ENCODE measurements at places on chromosomes 7 and 10.

GRCh38 chr7:2445047-2445446 is 31.2 kb downstream of the GRIFIN start:
- no peak for DNase-seq

DNA sequence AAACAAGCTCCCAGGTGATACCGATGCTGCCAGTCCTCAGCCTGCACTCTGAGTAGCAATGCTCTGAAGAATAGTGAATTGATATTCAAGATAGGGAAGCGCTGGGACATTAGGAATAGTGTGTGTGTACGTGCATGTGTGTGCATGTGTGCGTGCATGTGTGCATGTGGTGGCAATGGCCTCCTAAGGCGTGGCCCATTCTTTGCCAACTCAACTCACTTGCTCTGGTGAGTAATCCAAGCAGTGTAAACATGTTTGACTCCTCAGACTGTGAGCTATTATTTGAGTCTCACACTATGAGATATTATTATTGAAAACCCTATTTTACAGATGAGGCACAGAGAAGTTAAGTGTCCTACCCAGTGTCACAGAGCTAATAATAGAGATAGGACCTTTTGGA is 186.6 kb downstream of the RAB11FIP2 start:
- DNase-seq: no peak

GRCh38 chr7:104791080-104791479 is 222.9 kb upstream of the KMT2E start:
- DNase-seq: no peak

GRCh38 chr10:17805330-17805729 is 3.8 kb upstream of the MRC1 start:
- DNase-seq: no peak

DNA sequence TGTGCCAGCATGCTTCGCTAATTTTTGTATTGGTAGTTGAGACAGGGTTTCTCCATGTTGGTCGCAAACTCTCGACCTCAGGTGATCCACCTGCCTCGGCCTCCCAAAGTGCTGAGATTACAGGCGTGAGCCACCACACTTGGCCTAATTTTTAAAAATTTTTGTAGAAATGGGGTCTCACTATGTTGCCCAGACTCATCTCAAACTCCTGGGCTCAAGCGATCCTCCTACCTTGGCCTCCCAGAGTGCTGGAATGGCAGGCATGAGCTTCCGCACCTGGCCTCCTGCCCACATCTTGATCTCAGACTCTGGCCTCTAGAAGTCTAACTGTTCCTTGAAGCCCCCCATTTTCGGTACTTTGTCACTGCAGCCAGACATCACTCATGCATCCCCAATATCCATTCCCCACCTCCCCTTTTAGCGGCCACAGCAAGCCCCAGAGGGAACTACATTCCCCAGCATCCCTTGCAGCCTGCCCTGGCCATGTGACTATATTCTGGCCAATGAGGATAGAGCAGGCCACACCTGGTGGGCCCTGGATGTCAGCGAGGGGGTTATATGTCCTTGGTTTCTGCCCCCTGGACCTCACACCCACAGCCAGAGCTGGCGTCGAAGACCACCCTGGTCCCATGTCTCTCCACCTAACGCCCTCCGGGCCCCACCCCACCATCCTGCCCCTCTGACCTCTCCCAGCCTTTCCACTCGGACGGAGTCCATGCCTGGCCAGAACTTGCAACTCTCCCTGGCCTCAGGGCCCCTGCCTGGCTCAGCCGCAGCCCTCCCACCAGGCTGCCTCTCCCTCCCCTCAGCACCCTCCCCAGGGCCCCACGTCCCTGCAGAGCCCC is 33.8 kb downstream of the MICALL2 start:
- no peak for DNase-seq

DNA sequence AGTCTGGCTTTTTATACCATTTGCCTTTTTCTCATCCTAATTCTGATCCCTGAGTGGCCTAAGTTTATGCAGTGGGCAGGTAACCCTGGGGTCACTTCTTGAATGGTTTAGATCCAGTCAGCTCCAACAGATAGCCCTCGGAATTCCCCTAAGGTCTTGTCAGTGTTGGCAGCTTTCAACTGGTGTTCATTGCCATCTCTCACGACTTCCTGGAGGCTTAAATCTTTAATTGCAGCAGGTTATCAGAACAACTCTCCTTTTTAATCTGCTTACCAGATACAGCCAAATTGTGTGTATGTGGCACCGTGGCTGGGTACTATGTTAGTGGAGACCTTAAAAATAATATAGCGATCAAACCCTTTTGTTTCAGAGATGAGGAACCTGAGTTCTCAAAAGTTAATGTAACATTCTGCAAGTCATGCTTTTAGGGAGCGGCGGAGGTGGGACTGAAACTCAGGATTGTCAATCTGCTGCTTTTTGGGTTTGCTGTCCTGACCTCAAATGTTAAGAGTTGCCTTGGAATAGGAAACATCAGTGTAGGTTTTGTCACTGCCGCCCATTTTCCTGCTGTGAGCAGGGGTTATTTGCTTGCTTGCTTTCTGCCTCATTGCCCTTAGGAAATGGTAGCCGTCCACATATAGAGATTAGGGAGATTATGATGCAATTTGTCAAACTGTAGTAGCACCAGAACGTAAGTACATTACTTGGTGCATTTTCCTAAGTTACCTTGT is 818 bp downstream of the DLD start:
- no peak for DNase-seq

- DNase-seq: no peak
These were observed 312.4 kb downstream of the CALN1 start for GRCh38 chr7:72099784-72100183.

DNA sequence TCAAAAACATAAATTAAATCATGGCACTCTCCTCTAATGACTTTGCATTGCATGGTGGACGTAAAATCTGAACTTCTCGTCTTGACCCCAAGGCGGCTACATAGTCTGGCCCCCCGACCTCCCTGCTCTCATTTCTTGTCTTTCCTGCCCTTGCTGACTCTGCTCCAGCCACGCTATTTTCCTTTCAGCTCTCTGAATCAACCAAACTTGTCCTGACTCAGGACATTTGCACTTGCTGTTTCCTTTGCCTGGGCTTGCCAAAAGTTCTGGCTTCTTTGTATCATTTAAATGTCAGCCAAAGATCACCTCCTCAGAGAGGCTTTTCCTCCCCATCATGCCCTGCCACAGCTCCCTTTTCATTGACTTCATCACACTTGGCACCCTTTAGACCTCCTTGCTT is 107.7 kb upstream of the NFE2L3 start:
- no peak for DNase-seq

DNA sequence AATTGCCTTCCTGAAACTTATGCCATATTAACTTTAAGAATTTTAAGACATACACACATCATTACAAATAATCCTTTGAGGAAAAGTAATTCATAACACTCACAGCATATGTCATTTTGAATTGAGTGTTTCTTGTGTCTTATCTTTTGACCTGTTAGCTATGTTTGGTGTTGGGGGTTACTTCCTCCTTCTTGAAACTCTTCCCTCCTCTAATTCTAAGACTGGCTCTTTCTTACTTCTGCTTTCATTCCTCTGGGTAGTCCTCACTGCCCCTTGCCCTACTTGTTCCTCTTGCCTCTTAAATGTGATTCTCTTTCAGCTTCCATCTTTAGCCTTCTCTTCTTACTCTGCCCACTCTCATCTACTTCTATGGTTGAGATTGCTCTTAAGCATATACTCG is 28.3 kb upstream of the PIP4K2A start:
- no peak for DNase-seq

GRCh38 chr10:29239569-29240472 is 49.0 kb upstream of the LYZL1 start:
- DNase-seq: no peak

All from DMS79 (cell line).